ENCODE measurements at places on chromosomes 6 and 20.
A peak's percentile ranks its signal among the peaks of the same experiment; 100 is the strongest.

- peak; percentile 44 for DNase-seq
These were observed 17.3 kb downstream of the FKBP1A start for GRCh38 chr20:1375515-1375914.

GRCh38 chr6:159249128-159249527, 79.9 kb downstream of the FNDC1 start:
- DNase-seq, result no peak

GRCh38 chr6:142376800-142377496, 75.1 kb downstream of the ADGRG6 start:
- no peak for DNase-seq

DNA sequence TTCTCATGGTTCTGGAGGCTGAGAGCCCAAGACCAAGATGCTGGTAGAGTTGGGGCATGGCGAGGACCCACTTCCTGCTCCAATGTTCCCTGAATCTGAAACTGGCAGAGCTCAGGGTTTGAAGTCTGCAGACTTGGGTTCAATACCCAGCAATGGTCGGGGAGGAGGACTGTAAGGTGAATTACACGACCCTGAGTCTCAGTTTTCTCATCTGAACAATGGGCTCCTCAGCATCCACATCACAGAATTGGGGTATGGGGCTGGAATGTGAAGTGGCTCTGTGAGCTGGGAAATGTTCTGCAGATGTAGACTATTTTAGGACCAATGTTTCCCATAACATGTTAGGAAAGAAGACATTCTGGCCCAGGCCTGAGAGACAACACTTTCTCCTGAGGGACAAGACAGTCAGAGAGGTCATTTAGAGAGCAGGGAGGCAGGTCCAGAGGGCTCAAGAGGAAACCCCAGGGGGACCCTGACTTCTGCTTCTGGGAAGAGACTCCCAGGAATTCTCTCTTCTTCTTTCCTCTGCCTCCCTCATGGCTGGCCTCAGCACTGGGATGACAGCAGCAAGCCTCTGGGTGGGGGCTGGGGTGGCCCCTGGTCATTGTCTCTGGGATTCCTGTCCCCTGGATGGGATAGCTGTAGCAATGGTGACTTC, 141.3 kb upstream of the PMEPA1 start:
- DNase-seq, result no peak

DNA sequence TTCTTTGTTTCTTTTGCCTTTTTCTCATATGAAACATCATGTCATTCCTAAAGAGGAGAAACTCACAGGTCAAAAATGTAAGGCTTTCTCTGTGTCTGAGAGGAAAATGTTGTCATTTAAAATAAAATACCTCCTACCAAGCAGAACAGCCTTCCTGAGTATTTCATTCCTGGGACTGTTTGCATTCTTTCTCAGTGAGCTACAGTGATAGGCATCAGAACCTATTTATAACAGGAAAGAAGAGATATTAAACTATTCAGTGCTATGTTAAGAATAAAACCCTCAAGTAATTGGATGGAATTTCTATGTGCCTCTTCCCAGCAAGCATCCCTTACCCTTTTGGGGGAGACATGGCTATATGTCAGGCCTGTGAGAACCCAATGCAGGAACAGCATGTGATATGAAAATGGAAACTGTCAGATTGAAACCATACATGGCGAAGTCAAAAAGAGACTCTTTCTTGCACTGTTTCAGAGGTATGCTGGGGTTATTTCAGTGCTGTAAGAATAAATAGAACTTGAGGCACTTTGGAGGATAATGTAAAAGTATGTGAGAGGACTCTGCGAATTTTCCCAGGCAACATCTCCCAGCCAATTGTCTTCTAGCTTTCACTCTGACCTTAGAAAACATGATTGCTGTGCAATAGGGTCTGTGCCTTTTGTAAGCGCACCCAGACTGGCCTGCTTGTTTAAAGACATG, 133.8 kb upstream of the CCN2 start:
- DNase-seq, result peak; percentile 39

DNA sequence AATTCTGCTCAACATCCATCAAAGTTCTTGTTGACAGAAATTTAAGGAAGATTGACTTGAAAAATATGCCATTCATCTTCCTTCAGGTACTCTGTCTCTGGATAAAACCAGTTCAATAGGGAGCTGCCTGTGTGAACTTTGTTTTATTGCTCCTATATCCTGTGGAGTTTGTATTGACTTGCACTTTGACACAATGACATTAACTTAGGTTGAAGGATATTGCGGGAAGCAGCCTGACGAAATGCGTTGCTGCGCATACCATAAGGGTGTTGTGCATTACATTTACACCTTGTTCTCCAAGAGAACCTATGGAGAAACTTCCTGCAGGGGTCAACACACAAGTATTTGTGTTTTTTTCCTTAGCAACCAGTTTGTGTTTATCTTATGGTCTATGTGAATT, 185.4 kb upstream of the GRIK2 start:
- no peak for DNase-seq

- no peak for DNase-seq
These were observed 177.5 kb upstream of the CST7 start for GRCh38 chr20:24771542-24772061.

DNA sequence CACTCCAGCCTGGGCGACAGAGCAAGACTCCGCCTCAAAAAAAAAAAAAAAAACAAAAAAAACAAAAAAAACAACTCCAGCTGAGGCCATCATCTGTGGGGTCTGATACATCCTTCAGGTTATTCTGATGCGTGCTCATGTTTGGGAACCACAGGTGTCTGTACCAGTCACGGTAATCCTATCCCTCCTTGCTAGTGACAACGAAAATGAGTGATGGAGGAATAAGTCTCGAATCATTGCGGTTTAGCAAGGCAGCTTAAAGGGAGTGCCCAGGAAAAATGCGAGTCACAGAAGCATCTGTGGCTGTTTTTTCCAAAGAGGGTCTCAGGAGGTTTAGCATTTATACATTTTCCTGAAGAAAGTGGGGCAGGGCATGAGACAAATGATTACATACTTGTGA, 48.8 kb downstream of the MCUR1 start:
- DNase-seq, result no peak

GRCh38 chr6:41767112-41767833, 12.4 kb downstream of the FRS3 start:
- peak; percentile 81 for DNase-seq

DNA sequence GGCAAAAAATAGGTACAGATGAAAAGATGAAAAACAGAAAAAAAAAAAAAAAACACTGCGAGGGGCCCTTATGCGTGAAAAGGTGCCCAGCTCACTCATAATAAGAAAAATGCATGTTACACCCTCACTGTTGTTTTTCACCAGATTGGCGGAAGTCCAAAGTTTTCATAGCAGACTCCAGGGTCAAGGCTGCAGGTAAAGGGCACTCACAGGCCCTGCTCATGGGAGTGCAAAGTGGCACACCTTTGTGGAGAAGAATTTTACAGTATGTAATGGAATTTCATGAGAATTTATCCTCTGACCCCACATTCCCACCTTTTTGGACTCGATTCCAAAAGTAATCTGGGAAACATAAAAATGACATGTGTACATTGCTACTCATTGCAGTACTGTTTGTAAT, 108.2 kb downstream of the CDKAL1 start:
- DNase-seq, result no peak

DNA sequence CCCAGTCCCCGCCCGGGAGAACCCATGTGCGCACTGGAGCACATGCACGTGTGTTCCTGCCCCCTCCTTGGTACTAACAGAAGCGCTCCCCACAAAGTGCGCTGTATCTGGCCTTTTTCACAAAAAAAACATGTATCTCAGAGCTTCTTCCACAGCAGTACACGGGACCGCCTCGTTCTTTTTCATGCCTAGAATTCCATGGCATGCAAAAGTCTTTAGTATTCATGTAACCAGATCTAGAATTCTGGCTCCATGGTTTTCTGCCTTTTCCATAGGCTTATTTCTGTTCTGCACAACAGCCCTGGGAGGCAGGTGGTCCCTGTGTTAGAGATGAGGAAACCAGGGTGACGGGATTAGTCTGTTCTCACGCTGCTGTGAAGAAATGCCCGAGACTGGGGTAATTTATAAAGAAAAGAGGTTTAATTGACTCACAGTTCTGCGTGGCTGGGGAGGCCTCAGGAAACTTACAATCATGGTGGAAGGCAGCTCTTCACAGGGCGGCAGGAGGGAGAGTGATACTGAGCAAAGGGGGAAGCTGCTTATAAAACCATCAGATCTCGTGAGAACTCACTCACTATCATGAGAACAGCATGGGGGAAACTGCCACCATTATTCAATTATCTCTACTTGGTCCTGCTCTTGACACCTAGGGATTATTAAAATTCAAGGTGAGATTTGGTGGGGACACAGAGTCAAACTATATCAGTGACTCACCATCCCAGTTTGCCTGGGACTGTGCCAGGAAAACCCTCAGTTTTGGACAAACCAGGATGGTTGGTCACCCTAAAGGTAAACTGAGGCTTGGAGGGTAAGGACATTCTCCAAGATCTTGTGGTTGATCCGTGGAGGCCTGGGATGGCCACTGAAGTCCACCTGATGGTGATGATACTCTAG, 41.0 kb downstream of the C20orf203 start:
- no peak for DNase-seq

GRCh38 chr6:4962905-4963304, 40.9 kb downstream of the RPP40 start:
- DNase-seq, result no peak

GRCh38 chr20:3072530-3073250, 1.3 kb downstream of the OXT start:
- DNase-seq, result no peak

GRCh38 chr20:43669332-43669731, 2.4 kb downstream of the MYBL2 start:
- no peak for DNase-seq

- DNase-seq, result no peak
These were observed 166.4 kb upstream of the RNF217 start for GRCh38 chr6:124795643-124796463.

DNA sequence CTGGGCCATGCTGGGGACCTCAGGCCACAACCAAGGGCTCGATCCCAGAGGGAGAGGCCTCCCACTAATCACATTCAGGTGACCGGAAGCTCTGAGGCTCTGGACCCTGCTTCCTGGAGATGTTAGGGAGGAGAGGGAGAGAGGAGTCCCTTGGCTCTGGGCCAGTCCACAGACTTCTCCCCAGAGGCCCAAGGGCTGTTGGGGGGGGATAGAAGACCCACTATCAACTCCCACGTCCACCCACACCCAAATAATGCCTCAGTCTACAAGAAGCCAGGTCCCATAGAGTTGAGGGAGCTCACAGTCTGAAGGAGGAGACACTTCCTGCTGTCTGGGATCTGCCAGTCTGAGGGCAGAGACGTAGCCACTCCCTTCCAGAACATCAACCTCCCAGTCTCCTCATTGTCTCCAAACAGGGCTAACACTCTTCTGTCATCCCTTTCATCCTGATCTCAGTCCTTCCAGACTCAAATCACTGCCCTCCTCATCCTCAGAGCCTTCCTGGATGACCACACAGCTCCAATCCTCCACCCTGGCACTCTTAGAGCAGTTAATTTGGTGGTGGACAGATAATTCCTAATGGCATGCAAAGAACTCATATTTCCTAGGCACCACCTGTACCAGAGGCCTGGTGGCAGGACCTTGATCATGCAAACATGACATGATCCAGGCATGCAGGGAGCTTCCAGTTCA, 69.9 kb downstream of the MRPL14 start:
- DNase-seq, result no peak

GRCh38 chr6:43254846-43255245, 11.6 kb downstream of the TTBK1 start:
- no peak for DNase-seq

GRCh38 chr6:74519163-74519562, 686.7 kb downstream of the COL12A1 start:
- DNase-seq, result peak; percentile 16

- DNase-seq, result no peak
These were observed 9.5 kb upstream of the SIRPB1 start for GRCh38 chr20:1629321-1629720.

- no peak for DNase-seq
These were observed 63.6 kb downstream of the BLOC1S5 start for GRCh38 chr6:8000636-8001035.

DNA sequence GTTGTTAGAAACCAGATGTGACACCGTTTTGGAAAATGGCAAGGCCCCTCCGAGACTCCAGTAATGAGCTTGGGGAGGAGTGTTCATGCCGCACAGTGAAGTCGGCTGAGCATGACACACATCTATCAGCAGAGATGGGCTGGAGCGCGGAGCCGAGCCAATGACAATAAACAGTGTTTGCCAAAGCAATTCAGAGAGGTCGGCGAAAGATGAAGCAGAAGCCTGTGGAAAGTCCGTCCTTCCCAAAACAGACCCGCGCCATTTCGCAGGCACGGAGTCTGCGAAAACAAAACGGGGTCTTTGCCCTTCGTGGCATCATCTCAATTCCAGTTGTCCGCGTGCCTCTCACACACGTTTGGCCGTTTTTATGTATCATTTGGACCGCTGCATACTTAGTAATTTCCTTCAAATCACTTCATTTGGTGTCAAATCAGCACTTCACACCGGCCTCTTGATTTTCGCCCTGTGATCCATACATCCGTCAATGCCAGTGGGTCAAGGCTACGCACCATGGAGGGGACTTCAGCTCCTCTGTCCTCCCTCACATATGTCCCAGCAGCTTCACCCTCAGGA, 71.3 kb downstream of the SULF2 start:
- no peak for DNase-seq

DNA sequence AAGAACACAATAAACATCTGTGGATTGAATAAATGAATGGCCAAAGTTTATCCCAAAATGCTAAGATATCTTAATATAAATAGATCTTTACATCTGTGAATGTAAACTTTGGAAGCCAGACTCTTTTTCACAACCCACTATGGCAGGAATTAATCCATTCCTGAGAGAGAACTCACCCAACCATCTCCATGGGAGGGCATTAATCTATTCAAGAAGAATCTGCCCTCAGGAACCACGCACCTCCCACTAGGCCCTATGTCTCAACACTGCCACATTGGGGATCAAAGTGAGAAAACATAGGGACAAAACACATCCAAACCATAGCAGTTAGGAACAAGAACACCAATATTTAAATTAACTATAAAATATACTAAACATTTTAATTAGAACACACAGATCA, 3.4 kb downstream of the UBE3D start:
- peak; percentile 15 for DNase-seq

- no peak for DNase-seq
These were observed 220.3 kb upstream of the THEMIS start for GRCh38 chr6:128121190-128121589.

- DNase-seq, result no peak
These were observed 115.1 kb upstream of the SPTLC3 start for GRCh38 chr20:12893653-12894052.

GRCh38 chr6:116564311-116564710, 7.0 kb upstream of the RWDD1 start:
- DNase-seq, result no peak

DNA sequence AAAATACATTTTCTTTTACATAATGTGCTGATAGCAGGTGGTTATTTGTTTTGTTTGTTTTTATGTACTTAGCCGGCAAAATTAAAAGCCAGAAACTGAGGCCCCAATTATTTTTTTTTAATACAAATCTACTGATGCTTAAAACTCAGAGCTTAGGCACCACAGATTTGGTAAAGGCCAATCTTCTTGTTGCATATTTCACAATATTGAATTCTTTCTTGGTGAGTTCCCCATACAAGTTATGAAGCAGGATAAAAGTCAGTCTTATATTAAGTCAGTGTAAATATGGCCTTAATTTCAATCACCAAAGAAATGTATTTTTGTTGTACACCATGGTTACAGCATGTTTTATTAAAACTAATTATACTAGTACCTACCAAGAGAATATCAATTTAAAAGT, 16.3 kb upstream of the ZDHHC14 start:
- DNase-seq, result no peak

GRCh38 chr6:6409397-6410030, 89.1 kb upstream of the F13A1 start:
- no peak for DNase-seq

GRCh38 chr6:136408204-136408603, 118.6 kb upstream of the BCLAF1 start:
- DNase-seq, result no peak

- no peak for DNase-seq
These were observed 63.9 kb downstream of the TMEM242 start for GRCh38 chr6:157259443-157259842.

Data from AG08396 (cell line).